ENCODE measurements at places on chromosomes 12 and 14. TPM values are rescaled to one million over a fixed set of nuclear protein-coding genes. Genes with fewer than 3 reads are reported as not detected.

The KRT71 gene
- not detected for total RNA-seq

DNA sequence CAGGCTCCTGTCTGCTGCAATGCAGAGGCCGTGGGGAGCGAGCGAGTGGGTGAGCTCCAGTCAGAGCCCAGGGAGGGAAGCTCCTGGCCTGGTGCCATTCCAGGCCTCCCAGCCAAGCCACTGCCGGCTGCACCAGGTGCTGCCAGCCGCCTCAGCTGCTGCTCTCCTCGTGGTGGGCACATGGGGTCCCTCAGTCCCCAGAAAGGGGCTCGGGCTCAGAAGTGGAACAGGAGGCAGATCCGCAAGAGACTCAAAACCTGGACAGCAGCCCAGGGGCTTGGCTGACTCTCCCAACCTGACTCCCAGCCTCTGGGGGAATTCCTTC is 2.4 kb downstream of the ABCB9 start:
- DNase-seq: no peak

DNA sequence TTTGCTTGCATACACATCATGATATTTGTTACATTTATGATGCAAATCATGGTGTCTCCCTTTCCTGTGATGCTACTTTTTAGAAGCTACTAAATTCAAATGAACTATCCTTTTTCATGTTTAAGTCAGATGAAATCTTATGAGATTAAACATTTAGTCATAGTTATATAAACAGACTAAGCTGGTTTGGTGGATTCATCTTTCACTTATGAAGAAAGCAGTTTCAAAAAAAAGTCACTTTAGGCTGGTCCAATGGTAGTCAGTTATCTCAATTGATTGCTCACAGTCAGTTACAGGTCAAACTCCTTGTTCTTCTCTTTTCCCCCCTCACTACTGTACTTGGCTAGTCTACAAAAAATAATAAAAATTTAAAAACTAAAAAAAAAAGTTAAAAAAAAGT is 19.7 kb downstream of the SYCP3 start:
- no peak for DNase-seq

- DNase-seq: no peak
Measured at GRCh38 chr14:80955416-80955941, at the start of gene TSHR. Gene TSHR, plus strand, starts transcription at chr14:80955621. Its CDS starts 60 bp downstream, at chr14:80955681.

The OR4E2 gene
- not detected for total RNA-seq

DNA sequence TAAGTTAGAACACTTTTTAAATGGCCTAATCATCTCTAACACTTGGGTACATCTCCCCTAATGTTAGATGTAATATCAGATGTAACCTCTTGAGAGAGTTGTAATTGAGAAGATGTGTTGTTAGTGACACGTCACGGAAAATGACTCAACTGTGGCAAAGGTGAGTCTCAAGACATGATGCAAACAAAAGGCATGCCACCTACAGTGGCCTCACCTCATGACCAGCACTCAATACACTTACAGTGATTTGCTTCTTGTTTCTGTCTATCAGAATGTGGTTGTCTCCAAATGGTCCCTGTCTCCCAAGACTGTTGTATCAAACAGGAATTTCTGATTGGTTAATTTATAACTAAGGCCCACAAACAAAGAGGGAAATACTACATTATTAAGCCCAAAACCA is 91.2 kb downstream of the SLC25A21 start:
- no peak for DNase-seq

Data from right atrium auricular region (tissue), 2 donors.